ENCODE measurements at places on chromosomes 16 and 17.
A peak's percentile ranks its signal among the peaks of the same experiment; 100 is the strongest.

GRCh38 chr16:84751947-84752346 is 52.1 kb downstream of the USP10 start:
- no peak for DNase-seq

DNA sequence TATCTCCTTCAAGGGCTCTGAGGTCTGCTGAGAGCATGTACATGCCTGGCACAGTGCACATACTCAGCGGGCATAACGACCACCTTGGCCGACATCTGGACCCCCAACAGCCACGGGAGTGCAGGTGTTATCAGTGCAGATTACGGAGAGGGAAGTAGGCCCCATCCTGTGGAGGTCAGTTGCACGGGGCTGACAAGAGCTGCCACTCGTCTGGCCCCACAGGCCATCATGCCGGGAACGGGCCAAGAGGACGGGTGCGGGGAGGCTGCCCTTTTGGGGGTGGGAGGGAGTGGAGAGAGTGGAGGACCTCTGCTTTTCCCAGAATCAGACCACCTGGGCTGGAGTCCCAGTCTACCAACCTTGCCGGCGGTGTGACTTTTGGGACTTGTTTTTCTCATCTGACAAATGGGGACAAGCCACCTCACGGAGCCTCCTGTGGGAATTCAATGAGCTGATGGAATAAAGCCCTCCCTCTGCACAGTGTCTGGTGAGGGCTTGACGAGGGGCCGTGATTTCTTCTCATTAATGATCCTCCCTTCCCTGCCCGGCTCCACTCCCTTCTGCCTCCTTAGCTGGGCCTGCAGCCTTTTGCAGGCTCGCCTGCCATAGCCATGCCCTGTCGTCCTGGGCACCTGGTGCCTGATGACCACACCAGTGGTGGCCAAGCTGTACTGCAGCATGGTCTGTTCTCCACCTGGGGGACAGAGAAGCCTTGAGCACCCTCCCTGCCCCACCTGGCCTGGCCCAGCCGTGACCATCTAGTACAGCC is 4.6 kb downstream of the PRSS33 start:
- no peak for DNase-seq

- DNase-seq = peak; percentile 17
These were observed 610 bp downstream of the RFNG start for GRCh38 chr17:82050761-82051641.

- peak; percentile 73 for DNase-seq
These were observed 196.7 kb upstream of the GSE1 start for GRCh38 chr16:85416228-85417109.

DNA sequence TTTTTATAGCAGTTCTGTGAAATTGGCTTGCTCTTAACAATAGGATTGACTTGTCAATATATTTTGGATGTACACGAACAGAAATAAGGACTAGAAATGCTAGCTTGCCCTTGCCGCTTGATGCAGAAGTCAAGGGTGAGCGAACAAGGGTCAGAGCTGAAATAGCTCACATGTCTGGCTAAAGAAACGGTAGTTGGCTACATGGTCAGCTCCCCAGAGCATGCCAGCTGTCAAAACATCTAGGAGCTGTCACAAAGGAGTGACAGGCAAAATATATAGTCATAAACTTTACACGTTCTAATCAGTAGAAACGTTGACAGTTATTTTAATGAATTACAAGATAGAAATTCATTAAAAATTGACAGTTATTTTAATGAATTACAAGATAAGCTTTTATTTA is 2.9 kb upstream of the MEIOB start:
- no peak for DNase-seq

DNA sequence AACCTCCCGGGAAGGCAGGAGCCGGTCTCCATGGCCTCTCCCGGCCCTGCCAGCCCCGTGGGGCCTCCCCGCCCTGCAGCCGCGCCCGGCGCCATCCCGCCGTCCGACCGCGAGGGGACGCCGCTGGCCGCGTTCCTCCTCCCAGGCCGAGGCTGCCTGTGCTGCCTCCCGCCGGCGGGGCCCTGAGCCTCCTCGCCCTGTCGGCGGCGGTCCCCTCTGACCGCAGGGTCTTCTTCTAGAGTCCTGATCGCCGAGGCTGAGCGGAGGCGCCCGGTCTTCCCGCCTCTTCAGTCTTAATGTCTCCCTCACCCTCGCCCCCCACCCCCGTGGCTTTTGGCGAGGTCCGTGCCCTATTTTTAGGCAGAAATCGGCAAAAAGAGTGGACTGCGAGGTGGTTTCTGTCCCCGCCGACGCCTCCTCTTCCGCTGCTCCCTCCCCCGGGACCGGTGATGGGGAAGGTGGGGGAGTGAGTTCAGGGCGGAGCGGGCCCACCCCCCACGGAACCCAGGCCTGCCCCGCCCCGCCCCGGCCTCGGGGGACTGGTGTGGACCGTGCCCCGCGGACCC is 794 bp upstream of the CPNE7 start:
- DNase-seq = peak; percentile 58

GRCh38 chr17:19958023-19958422 is 19.6 kb downstream of the AKAP10 start:
- no peak for DNase-seq

- no peak for DNase-seq
These were observed 3.0 kb upstream of the ABCC1 start for GRCh38 chr16:15946257-15947044.

DNA sequence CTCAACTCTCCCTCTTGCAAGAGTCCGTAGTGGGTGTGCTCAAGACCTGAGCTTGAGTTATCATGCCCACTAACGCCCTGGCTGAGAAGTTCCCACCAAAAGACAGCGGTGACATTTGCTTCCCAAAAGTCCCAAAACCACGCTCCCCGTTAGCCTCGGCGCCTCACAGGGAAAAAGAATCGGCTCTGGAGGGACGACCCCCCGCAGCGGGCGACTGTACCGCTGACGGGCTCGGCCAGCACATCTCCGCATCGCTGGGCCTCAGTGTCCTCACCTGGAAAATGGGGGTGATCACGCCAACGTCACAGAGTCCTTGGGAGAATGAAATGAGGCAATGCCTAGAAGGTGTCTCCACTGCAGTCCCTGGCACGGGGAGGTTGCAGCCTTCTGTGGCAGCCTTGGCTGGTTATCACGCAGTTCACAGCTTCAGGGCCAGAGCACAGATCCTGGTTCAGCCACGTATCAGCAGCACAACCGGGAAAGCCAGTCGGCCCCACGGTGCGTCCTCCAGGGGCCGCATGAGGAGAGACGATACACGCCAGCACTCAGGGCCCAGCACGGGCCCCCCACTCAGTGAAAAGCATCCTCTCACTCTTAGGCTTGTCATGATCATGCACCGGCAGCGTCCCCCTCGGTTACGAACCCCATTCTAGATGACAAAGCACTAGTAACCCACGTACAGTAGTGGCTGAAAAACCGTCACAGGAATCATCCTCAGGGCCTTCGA is 32.9 kb downstream of the NXN start:
- DNase-seq = no peak

- DNase-seq = no peak
These were observed 396.3 kb downstream of the SLC39A11 start for GRCh38 chr17:72696156-72696555.

GRCh38 chr16:8568231-8568617 is 22.1 kb downstream of the TMEM114 start:
- no peak for DNase-seq

- no peak for DNase-seq
These were observed 15.8 kb downstream of the ANKFY1 start for GRCh38 chr17:4247971-4248388.

DNA sequence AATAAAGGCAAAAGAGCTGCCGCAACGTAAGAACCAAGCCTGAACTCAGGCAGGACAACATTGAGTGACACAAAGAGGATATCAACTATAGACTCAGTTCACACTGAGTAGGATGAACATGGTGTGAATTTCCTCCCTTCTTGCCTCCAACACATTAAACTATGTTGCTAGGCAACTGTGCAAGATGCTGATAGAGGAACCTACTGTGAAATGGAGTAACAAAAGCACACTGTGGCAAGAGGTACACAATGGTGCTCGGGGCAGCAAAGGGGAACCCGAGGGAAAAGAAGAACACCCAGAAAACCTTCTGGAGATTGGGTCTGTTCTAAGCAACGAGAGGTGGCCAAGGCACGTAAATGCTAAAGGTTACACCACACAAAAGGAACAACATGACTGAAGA is 34.1 kb downstream of the GRB2 start:
- no peak for DNase-seq

- no peak for DNase-seq
These were observed 161.1 kb downstream of the STX8 start for GRCh38 chr17:9414471-9414870.

DNA sequence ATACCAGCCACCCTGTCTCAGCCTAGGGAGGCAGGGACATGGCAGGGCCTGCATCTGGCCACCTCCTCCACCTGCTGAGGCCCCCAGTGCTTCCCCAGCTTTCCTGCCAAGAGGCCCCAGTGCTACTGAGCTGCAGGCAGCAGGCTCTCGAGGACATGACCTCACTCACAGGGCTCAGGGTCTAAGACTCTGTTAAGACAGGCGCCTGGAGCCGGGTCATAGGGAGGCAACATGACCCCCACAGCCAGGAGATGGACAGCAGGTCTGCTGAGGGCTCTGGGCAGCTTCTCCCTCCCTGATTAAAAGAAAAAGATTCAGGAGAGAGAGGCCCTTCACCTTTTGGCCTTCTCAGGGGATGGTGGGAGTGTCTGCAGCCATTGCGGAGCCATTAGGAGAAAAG is 23.2 kb upstream of the FASN start:
- DNase-seq = no peak

DNA sequence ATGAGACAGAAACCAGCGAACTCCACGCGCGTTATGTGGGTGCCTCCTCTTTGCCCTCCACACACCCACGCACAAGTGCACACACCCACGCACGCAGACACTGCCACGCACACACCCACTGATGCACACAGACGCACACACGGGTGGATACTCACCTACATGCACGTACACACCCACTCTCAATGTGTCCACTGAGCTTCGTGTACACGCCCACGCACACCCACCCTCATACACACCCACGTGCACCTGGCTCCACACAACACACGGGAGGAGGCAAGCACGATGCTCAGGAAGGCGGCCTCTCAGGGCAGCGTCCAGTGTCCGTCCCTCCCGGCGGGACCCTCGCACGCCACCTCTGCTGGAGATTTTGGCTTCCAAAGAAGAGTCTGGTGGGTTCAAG is 4.2 kb downstream of the RFNG start:
- no peak for DNase-seq

GRCh38 chr16:19997734-19998133 is 76.0 kb downstream of the GPR139 start:
- DNase-seq = no peak

- DNase-seq = no peak
These were observed 18.8 kb upstream of the MMD start for GRCh38 chr17:55440391-55440790.

GRCh38 chr17:29109477-29110371 is 66.8 kb downstream of the PIPOX start:
- DNase-seq = no peak

DNA sequence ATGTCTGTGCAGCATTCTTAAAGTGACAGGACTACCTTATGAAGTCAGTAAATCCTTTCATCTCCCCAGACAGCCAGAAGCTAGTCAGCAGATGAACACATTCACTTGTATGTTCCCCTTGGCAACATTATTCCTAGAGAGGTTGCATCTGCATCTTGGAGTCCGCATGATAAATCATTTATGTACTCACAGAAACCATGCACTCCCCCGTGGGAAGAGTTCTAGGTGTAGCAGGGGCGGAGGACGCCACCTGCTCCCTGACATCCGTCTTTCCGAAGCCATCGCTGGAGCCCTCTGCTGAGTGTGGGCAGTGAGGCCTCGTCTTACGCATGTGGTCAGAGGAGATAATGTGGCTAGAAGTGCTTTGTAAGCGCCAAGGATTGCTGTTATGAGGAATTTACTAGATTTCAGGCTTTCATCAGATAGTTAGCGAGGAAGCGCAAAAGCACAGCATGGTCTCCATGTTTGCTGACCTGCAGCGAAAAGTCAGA is 144.5 kb downstream of the RPTOR start:
- no peak for DNase-seq

- DNase-seq = no peak
These were observed 289.8 kb downstream of the MAF start for GRCh38 chr16:79310710-79311109.

DNA sequence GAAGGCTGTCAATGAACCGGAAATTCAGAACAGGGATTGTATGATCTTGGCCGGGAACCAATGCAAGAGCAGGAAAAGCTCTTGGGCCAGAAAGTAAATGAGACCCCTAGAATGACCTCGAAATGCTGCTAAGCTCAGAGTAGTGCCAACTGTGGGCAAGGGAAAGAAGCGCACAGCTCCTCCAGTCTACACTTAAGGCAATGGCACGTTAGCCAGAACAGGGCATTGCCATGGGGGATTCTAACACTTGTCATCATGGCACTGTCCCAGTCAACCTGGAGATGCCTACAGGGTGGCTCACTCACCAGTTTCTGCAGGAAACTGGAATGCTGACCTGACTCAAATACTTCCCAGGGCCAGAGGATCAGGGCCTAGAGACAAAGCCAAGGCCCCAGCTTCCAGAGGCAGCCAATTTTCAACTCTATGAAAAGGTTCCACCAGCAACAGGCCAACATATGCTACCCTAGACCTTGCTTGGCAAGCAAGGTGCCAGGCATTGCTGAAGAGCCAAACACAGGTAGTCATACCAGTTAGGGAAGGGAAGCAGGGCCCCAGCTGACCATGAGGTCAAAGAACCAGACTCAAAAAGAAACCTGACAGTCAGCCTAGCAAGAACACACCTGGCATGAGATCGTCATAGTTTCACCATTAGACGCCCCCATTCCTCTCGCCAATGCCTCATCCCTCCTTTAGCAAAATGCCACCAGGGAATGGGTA is 34.9 kb downstream of the ARHGAP17 start:
- no peak for DNase-seq

DNA sequence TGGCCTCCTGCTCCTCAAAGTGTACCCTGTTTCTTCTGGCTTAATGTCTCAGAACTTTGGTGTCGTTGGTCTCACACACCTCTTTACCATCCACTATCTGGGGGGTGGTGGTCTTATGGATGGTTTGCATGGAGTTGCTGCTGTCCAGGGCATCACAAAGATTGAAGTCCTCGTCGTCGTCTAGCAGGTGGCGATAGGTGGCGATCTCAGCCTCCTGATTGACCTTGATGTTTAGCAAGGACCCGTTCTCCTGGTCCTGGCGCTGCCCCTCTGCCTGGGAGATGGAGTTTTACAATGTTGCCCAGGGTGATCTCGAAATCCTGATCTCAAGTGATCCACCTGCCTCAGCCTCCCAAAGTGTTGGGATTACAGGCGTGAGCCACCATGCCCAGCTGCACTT is 31.1 kb upstream of the HELZ start:
- no peak for DNase-seq

DNA sequence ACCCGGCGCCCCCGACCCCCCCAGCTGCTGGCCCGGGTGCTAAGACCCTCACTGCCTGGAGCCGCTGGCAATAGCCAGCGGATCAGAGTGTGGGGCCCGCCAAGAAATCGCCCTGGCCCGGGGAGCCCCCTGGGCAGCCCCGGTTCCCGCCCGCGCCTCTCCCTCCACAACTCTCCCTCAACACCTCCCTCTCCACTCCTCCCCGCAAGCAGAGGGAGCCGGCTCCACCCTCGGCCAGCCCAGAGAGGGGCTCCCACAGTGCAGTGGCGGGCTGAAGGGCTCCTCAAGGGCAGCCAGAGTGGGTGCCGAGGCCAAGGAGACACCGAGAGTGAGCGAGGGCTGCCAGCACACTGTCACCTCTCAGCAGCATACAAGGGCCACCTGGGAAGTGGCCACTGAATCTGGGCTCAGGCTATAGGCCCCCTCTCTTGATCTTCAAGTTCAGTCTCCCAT is 385.5 kb downstream of the SEC14L1 start:
- DNase-seq = no peak

GRCh38 chr17:56130026-56130425 is 23.2 kb upstream of the ANKFN1 start:
- DNase-seq = no peak

Data from activated CD8-positive, alpha-beta memory T cell treated with anti-CD3 and anti-CD28 coated beads, Interleukin-2, amount 50 U/mL, for 4 hours (primary cell).